Germinal center (tissue), 1 donor: ENCODE measurements at places on chromosomes 2 and 18.
A peak's percentile ranks its signal among the peaks of the same experiment; 100 is the strongest.

- DNase-seq: no peak
These were observed 18.3 kb downstream of the FHL2 start for GRCh38 chr2:105380432-105381100.

DNA sequence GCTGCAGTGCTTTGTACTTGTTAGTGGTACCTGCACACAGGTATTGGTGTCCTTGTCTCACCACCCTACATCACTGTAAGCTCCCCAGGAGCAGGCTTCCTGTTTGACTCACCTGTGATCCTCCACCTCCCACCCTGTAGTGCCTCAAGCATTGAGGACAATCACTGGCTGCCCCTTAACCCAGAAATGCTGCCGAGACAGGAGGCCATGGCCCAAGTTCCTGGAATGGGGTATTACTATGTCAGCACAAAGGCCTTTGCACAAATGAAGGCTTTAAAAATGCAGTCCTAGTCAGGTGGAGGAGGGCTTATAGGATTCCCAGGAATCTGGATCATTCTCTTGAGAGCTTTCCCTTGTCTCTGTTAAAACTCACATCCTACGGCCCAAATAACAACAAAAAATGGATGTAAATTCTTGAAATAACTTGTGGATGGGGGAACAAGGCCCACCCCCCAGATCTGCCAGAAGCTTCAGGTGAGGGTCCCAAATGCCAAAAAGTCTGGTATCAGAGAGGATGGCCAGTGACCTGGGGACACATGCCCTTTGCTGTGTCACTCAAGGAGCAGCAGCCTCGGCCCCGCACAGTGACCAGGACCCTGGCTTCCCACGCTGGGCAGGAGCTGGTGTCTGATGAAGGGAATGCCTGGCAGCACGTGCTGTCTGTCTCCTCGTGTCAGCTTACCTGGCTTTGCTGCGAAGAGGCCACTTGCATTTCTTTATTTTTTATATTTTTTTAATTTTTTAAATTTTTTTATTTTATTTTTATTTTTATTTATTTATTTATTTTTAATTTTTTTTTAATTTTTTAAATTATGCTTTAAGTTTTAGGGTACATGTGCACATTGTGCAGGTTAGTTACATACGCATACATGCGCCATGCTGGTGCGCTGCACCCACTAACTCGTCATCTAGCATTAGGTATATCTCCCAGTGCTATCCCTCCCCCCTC is 3.7 kb upstream of the IL37 start:
- no peak for DNase-seq

- peak; percentile 63 for DNase-seq
These were observed 4.0 kb upstream of the WNT10A start for GRCh38 chr2:218876562-218877219.

GRCh38 chr2:47638430-47638829 is 144.5 kb upstream of the MSH6 start:
- no peak for DNase-seq

GRCh38 chr2:66443186-66443978 is 8.5 kb downstream of the MEIS1 start:
- DNase-seq: no peak

DNA sequence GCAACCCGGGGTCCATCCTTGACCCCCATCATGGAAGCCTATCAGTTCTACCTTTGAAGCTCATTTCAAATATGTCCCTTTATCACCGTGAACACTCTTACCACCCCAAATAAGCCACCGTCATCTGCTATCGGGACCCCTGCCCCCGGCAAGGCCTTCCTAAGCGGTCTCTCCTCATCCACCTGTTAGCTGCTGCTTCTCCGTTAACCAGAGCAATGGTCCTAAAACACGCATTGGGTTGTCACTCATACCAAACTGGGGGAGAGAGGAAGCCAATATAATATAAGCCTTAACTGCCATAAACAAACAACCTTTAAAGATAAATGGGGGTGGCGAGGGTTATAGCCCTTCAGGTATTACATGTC is 680 bp downstream of the ASNSD1 start:
- no peak for DNase-seq

- DNase-seq: peak; percentile 82
These were observed 16.1 kb downstream of the WNT10A start for GRCh38 chr2:218896501-218897393.

DNA sequence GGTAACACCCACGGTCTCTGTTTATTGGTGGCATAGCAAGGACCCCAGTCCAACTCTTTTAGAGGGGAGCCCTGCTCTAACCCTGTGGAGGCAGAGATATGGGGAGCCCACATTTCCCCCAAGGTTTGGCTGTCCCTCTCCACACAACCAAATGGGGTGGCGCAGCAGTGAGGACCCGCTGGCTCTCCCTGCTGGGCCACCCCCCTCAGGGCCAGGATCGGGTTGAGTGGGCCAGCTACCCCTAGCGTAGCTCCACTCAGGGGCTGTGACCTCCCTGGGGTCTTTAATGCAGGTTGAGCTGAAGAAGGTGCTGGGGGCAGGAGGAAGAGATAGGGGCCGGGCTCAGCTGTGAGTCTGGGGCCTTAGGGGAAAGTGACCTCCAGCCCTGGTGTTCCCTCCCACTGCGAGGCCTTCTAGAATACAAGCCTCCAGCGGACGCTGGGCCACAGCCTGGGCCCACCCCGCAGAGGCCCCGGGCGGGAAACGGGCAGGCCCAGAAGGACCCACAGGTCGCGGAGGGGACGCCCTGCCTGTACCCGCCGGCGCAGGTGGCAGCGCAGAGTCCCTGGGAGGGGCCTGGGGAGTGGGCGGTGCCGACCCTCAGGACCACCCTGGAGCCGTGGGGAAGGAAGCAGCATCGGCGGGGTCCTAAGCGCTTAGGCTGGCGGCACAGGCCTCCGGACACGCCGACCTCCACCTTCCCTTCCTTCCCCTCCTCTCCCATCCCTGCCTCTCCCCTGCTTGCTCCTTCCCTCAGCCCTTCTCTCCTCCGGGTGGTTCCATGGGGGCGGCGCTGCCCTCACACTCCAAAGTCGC is 9.6 kb downstream of the CROCC2 start:
- DNase-seq: no peak

DNA sequence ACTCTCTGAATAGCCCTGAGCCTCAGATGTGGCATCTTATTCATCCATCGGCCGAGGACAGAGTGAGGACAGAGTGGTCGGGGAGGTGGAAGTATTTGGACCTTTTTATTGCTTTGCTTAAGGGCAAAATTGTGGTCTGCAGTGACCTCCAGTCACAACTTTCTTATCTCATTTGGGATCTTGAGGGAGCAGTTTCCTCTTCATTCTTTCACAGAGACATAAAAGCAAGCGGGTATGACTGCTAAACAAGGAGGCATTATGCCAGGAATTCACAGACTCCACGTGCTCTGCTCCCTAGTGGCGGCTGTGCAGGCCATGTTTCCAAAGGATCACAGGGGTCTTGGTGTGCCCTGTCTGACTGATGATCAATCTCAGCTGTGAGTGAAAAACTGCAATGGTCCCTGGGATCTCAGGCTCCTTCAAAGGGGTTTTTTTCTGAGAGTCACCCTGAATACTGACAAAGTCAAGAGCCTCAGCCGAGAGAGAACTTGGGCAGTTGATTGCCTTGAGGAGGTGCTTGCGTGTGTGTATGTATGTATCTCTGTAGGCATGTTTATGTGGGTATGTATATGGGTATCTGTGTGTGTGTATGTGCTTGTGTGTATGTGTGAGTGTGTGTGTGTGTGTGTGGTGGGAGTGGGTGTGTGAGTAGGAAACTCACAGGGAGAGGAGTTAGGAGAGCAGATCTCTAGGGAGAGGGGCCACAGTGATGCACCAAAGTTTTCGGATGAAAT is 47.7 kb downstream of the RAPGEF4 start:
- DNase-seq: no peak

DNA sequence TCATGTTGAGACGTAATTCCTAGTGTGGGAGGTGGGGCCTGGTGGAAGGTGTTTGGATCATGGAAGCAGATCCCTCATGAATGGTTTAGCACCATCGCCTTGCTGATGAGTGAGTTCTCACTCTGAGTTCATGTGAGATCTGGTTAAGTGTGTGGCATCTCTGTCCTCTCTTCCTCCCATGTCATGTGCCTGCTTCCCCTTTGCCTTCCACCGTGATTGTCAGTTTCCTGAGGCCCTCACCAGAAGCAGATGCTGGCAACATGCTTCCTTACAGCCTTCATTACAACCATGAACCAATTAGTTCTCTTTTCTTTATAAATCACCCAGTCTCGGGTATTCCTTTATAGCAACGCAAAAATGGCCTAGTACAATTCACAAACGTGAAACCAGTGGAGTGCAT is 14.6 kb upstream of the MCM6 start:
- no peak for DNase-seq
